ENCODE measurements at places on chromosomes 13 and 19. TPM values are rescaled to one million over a fixed set of nuclear protein-coding genes. Genes with fewer than 3 reads are reported as not detected.

GRCh38 chr13:93674337-93674755 is 447.7 kb downstream of the GPC6 start:
- H3K4me1 ChIP-seq: no peaks in the 10 kb centered on the region
- H3K36me3 ChIP-seq: no peaks in the 10 kb centered on the region
- H3K27ac ChIP-seq: no peak overlapping the region
- no peaks in the 10 kb centered on the region for H3K27me3 ChIP-seq
- no peak overlapping the region for H3K4me3 ChIP-seq

GRCh38 chr13:77545626-77546412 is 10.3 kb downstream of the SCEL start:
- no peaks in the 10 kb centered on the region for H3K36me3 ChIP-seq
- no peak overlapping the region for H3K27ac ChIP-seq
- H3K4me3 ChIP-seq: no peak overlapping the region
- no peaks in the 10 kb centered on the region for H3K4me1 ChIP-seq
- H3K27me3 ChIP-seq: no peaks in the 10 kb centered on the region

- no peaks in the 10 kb centered on the region for H3K4me1 ChIP-seq
- no peak overlapping the region for H3K4me3 ChIP-seq
- H3K27ac ChIP-seq: no peak overlapping the region
- no peaks in the 10 kb centered on the region for H3K27me3 ChIP-seq
- H3K36me3 ChIP-seq: no peaks in the 10 kb centered on the region
Measured at GRCh38 chr13:92158346-92158745, 759.9 kb downstream of the GPC5 start.

GRCh38 chr19:29681422-29682235 is 16.4 kb downstream of the PLEKHF1 start:
- H3K36me3 ChIP-seq: peaks cover 20% of the 10 kb centered on the region
- H3K27me3 ChIP-seq: no peaks in the 10 kb centered on the region
- peaks cover 73% of the 10 kb centered on the region for H3K4me1 ChIP-seq

DNA sequence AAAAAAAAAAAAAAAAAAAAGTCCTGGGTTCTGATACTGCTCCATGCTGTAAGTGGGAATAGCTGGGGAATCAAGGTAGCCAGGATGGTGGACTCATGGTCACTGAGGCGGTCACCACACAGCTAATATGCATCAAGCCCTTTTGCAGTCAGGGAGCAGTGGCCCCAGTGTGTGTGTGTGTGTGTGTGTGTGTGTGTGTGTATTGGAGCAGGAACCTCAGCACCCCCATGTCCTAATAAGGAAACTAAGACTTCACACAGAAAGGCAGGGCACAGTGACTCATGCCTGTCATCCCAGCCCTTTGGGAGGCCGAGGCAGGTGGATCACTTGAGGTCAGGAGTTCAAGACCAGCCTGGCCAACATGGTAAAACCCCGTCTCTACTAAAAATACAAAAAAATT is 12.0 kb downstream of the B3GNT3 start:
- no peak overlapping the region for H3K27ac ChIP-seq
- H3K27me3 ChIP-seq: no peaks in the 10 kb centered on the region
- H3K36me3 ChIP-seq: no peaks in the 10 kb centered on the region
- DNase-seq: no peak
- peaks cover 43% of the 10 kb centered on the region for H3K4me1 ChIP-seq

- no peak overlapping the region for H3K4me3 ChIP-seq
- H3K4me1 ChIP-seq: peaks cover 11% of the 10 kb centered on the region
- no peaks in the 10 kb centered on the region for H3K36me3 ChIP-seq
- no peak for DNase-seq
- no peak overlapping the region for H3K27ac ChIP-seq
Measured at GRCh38 chr19:9909251-9909650, 27.1 kb downstream of the OLFM2 start.

DNA sequence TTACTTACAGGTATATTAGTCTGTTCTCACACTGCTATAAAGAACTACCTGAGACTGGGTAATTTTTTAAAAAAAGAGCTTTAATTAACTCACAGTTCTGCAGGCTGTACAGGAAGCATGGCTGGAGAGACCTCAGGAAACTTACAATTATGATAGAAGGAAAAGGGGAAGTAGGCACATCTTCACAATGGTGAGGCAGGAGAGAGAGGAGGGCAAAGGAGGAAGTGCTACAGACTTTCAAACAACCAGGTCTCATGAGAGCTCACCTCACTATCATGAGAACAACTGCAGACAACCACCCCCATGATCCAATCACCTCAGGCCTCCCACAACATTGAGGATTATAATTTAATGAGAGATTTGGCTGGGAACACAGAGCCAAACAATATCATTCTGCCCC is 511.7 kb downstream of the SLITRK6 start:
- no peaks in the 10 kb centered on the region for H3K4me1 ChIP-seq
- no peak for DNase-seq
- no peaks in the 10 kb centered on the region for H3K27me3 ChIP-seq
- no peaks in the 10 kb centered on the region for H3K36me3 ChIP-seq
- no peak overlapping the region for H3K4me3 ChIP-seq

DNA sequence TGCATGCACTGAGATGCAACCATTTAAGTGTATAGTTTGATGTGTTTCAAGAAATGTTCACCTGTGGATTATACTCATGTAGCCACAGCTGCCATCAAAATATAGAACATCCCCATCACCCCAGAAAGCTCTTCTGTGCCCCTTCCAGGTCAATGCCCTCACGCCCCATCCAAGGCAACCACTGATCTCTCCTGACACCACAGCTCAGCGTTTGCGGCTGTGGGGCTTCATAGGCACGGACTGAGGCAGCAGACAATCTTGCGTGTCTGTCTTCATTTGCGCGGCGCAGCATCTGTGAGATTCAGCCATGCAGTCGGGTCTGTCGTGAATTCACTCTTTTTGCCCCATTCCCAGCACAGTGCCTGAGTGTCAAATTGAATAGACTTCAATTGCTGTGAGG is 153.8 kb upstream of the UQCRFS1 start:
- no peak for DNase-seq
- H3K27me3 ChIP-seq: peaks cover 23% of the 10 kb centered on the region
- H3K4me1 ChIP-seq: no peaks in the 10 kb centered on the region

DNA sequence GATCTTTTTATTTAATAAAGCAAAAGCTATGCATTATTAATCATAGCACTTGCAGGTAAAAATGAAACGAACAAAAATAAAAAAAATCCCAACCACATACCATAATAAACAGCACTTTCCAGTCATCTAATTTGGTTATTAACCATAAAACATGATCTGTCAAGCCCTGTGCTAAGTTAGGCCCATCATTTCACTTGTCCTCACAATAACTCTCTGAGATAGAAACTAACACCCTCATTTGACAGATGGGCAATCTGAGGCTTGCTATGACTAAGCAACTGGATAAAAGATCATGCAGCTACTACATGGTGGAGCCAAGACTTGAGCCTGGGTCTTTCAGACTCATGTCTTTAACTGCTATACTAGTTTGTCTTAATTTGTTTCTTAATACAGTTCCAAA is 21.8 kb downstream of the PROSER1 start:
- H3K27ac ChIP-seq: no peak overlapping the region
- no peaks in the 10 kb centered on the region for H3K4me1 ChIP-seq
- H3K4me3 ChIP-seq: no peak overlapping the region
- peaks cover 76% of the 10 kb centered on the region for H3K36me3 ChIP-seq

DNA sequence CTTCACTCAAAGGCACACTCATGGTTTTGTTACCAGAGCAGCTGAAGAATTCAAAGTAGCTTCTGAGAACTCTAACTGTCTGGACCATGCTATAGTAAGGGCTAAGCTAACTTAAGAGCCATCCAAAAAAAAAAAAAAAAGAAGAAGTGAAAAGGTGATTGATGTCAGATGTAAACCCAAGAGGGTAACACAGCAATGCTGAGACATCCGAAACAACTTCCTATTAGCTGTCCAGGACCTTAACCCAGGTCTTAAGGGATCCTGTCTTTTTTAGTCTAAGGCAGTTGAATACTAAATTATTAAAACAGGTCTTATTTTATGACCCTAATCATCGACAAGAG is 11.2 kb upstream of the RAB20 start:
- H3K4me3 ChIP-seq: no peak overlapping the region
- peaks cover 6% of the 10 kb centered on the region for H3K4me1 ChIP-seq
- H3K27ac ChIP-seq: no peak overlapping the region
- H3K36me3 ChIP-seq: no peaks in the 10 kb centered on the region
- peaks cover 20% of the 10 kb centered on the region for H3K27me3 ChIP-seq
- no peak for DNase-seq

DNA sequence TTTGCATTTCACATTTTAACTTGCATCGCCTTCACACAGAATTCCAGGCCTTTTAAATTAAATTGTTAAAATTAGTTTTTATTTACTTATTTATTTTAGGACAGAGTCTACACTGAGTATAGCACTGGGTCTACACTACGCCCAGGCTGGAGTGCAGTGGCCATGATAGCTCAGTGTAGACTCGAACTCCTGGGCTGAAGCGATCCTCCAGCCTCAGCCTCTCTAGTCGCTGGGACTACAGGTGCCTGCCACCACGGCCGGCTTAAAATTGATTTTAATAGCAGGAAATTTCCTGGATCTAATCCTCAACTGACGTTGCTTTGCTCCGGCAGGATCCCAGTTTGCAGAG is 301 bp upstream of the ZNF610 start:
- H3K36me3 ChIP-seq: peaks cover 2% of the 10 kb centered on the region
- H3K27ac ChIP-seq: peak overlapping the region; percentile 69
- peak overlapping the region; percentile 84 for H3K4me3 ChIP-seq

GRCh38 chr13:113736258-113736731 is 22.7 kb upstream of the TMEM255B start:
- DNase-seq: no peak
- H3K4me1 ChIP-seq: peaks cover 12% of the 10 kb centered on the region
- no peaks in the 10 kb centered on the region for H3K36me3 ChIP-seq
- H3K27ac ChIP-seq: no peak overlapping the region
- H3K27me3 ChIP-seq: peaks cover 2% of the 10 kb centered on the region

GRCh38 chr13:114269281-114269770 is 12.1 kb upstream of the UPF3A start:
- H3K36me3 ChIP-seq: peaks cover 54% of the 10 kb centered on the region
- no peak overlapping the region for H3K4me3 ChIP-seq
- no peak for DNase-seq
- H3K4me1 ChIP-seq: peaks cover 28% of the 10 kb centered on the region
- H3K27me3 ChIP-seq: no peaks in the 10 kb centered on the region

GRCh38 chr13:91647361-91647990 is 249.1 kb downstream of the GPC5 start:
- no peak overlapping the region for H3K4me3 ChIP-seq
- no peaks in the 10 kb centered on the region for H3K27me3 ChIP-seq
- H3K4me1 ChIP-seq: no peaks in the 10 kb centered on the region
- no peaks in the 10 kb centered on the region for H3K36me3 ChIP-seq
- H3K27ac ChIP-seq: no peak overlapping the region
- DNase-seq: no peak

GRCh38 chr13:99404005-99404755 is 97.0 kb upstream of the GPR183 start:
- H3K36me3 ChIP-seq: no peaks in the 10 kb centered on the region
- peaks cover 26% of the 10 kb centered on the region for H3K4me1 ChIP-seq
- H3K27ac ChIP-seq: peak overlapping the region; percentile 16
- DNase-seq: no peak

DNA sequence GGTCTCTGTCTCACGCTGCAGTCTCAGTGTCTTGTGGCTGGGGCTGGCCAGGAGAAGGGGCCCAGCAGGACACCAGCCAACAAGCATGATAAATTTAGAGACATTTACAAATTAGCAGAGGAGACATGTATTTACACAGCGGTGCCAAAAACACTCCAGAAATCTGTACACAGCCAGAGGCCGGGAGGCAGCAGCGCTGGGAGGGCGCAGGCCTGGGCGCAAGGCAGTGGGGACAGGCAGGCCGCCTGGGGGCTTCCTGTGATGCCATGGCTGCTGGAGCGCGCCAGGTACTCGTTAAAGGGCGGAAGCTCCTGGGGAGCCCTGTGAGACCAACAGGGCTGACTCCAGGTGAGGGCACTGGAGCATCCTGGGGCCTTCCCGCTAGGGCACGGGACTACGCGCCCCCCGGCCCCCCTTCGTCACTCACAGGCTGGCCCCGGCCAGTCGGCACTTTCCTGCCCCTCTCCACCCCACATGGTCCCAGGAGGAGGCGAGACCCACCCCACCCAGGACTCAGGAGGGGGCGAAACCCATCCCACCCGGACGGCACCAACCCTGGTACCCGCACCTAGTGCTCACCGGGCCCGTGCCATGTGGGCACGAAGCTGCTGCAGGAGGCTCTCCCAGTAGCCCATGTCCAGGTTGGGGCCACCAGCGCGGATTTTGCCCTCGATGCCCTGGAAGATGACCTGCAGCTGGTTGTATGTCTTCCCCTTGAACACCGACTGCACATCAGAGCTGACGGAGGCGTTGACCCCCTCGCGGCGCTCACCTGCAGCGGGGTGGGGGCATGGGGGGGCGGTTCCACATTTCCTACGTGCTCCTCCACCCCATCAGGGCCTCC is 7.4 kb upstream of the TBXA2R start:
- no peaks in the 10 kb centered on the region for H3K27me3 ChIP-seq
- DNase-seq: no peak
- H3K36me3 ChIP-seq: peaks cover 45% of the 10 kb centered on the region
- no peak overlapping the region for H3K27ac ChIP-seq
- H3K4me1 ChIP-seq: peaks cover 15% of the 10 kb centered on the region

- H3K27me3 ChIP-seq: no peaks in the 10 kb centered on the region
Measured at GRCh38 chr13:29106651-29107050, 286.5 kb downstream of the MTUS2 start.

DNA sequence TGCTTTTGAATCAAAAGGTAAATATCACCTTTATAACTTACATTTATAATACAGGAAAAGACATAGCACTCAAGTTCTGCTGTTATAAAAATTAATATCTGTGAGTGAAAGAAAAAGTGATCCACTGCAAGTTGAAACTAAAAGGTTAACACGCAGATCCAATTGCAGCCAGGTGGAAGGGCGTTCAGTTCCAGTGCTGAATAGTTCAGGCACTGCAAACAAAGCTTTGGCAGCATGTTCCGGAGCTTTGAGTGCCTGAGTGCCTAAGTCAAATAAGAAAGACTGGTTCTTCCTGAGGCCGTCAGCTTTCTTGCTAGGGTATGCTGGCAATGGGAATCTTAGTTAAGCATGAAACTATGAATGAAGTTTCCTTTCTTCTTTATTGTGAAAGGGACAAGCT is 200.3 kb downstream of the LMO7 start:
- no peaks in the 10 kb centered on the region for H3K4me1 ChIP-seq
- H3K27ac ChIP-seq: no peak overlapping the region
- H3K27me3 ChIP-seq: no peaks in the 10 kb centered on the region
- H3K4me3 ChIP-seq: no peak overlapping the region

DNA sequence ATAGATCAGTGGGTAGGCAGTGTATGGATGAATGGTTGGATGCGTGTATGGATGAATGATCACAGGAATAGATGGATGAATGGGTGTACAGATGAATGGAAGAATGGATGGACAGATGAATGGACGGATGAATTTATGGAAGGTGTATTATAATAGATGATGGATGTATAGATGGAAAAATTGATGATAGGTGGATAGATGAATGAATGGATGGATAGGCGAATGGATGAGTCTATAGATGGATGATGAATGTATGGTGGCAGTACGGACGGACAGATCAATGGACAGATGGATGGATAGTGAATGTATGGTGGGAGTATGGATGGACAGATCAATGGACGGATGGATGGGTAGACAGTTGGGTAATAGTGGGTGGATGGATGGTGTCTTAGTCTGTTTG is 49.0 kb upstream of the ONECUT3 start:
- H3K27me3 ChIP-seq: peaks cover 26% of the 10 kb centered on the region
- no peak overlapping the region for H3K4me3 ChIP-seq
- H3K27ac ChIP-seq: no peak overlapping the region
- H3K36me3 ChIP-seq: no peaks in the 10 kb centered on the region
- DNase-seq: no peak

The ZNF570 gene
- total RNA-seq: 8.3 TPM

The USHBP1 gene
- total RNA-seq: not detected

The ERICH4 gene
- not detected for total RNA-seq

The CLEC4M gene
- not detected for total RNA-seq

The SULT2A1 gene
- total RNA-seq: not detected

The ERICH6B gene
- not detected for total RNA-seq

The RASGRP4 gene
- total RNA-seq: 0.45 TPM
